Astrocyte (in vitro differentiated cells and primary cell): ENCODE measurements at places on chromosomes 3 and 15.
A peak's percentile ranks its signal among the peaks of the same experiment; 100 is the strongest.

DNA sequence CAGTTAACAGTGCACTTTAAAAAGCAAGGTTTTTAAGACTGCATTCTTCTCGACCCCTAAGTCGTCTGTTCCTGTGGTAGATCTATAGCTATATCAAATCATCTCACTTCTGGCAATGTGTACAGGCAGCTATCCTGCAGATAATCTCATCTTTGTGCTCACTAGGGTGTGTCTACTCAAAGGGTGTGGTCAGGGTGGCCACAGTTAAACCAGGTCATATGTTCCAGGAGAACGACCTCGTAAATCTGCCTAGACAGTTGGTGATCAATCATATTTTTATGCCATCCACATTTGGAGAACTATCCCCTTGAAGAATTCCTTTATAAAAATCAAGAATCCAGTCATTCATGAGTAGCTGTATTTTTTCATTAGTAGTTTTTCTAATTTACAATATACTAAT lies 3.0 kb downstream of the VEPH1 start:
- no peaks in the 10 kb centered on the region for H3K27me3 ChIP-seq
- no peak overlapping the region for H3K27ac ChIP-seq
- H3K4me1 ChIP-seq = peaks cover 21% of the 10 kb centered on the region
- H3K36me3 ChIP-seq = peaks cover 8% of the 10 kb centered on the region

DNA sequence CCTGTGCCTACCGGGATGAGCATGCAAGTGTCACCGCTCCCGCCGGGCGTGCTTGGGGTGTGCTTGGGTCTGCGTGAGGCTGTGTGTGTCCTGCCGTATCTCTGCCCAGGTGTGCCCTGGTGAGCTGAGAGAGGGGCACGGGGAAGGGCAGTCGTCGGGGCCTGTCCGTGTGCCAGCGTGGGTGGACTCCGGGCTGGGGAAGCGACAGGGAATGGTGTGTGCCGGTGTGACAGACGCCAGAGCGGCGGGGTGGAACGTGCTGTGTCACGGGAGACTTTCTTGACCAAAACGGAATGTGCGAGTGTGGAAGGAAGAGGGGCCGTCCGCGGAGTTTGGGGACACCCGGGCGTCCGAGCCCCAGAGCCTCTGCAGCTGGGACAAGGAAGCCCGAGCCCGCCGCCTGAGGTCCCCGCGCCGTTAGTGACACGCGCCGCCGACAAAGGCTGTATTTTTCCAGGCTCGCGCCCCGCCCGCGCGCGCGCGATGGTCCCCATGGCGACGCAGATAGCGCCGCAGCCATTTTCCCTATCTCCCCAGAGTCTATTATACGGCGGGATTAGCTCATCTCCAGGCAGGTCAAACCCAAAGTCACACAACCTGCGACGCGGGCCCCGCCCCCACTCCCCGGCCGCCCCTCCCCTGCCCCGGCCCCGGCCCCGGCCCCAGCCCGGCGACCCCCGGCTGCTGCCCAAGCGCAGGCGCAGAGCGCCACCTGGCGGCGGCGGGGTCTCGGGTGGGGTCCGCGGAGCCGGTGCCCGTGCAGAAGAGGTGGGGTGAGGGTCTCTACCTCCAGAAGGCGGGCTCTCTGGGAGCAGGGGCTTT lies 4.5 kb upstream of the GATA2 start:
- peaks cover 5% of the 10 kb centered on the region for H3K4me1 ChIP-seq
- H3K27ac ChIP-seq = no peak overlapping the region
- no peak for DNase-seq
- H3K4me3 ChIP-seq = peak overlapping the region; percentile 57
- H3K36me3 ChIP-seq = no peaks in the 10 kb centered on the region
- peaks cover 59% of the 10 kb centered on the region for H3K27me3 ChIP-seq

- no peak overlapping the region for H3K4me3 ChIP-seq
- H3K36me3 ChIP-seq = no peaks in the 10 kb centered on the region
- H3K27ac ChIP-seq = no peak overlapping the region
- no peak for DNase-seq
- peaks cover 26% of the 10 kb centered on the region for H3K4me1 ChIP-seq
Observed at GRCh38 chr15:98775498-98776230, 127.3 kb downstream of the IGF1R start.

DNA sequence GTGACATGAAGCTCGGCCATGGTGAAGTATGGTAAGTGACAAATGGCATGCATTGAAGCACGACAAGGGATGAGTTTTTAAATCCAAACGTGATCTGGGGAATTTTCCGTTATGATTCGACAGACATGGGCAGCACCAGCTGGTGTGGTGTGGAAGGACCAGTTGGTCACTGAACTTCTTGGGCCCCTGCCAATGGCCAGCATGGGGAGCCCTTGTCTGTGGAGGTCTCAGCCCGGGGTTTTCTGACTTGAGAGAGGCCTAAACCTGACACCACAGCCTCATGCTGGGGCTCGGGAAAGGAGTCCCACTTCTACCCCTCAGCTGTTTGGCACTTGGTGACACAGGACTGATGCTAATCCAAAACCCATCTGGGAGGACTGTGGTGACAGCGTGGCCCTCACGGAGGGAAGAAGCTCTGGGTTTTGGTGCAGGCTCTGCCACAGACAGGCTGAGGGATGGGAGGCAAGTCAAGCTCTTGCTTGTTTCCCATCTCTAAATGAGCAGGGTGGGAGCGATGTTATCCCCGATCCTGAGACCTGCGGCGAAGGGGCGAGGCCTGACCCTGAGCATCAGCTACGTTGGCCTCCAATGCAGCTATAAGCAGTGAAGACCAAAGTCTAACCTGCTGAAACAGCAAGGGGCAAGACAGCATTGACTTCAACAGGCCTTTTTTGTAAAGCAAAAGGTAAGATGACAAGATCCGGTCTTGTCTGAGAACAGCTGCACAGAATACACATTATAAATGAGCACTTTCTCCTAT lies 69.5 kb downstream of the ATP1B3 start:
- H3K4me1 ChIP-seq = no peaks in the 10 kb centered on the region
- no peaks in the 10 kb centered on the region for H3K36me3 ChIP-seq

DNA sequence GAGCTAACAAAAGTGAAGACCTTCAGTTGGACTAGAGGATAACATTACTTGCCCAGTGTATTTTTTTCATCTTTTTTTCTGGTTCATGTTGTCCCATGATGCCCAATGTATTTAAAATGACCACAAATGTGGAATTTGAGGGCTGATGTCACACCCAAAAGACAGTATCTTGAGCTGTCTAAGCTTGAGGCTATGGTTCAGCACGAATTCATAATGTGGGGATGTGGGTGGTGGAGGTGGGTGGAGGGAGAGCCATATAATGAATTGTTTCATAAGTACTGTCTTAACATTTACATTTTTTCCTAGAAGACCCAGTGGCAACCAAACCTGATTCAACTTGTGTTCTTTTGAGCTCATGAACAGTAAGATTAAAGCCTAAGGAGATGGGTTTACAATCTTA lies 37.5 kb downstream of the CHAC1 start:
- H3K4me1 ChIP-seq = peaks cover 3% of the 10 kb centered on the region
- no peak overlapping the region for H3K27ac ChIP-seq
- DNase-seq = no peak
- peaks cover 45% of the 10 kb centered on the region for H3K36me3 ChIP-seq
- no peaks in the 10 kb centered on the region for H3K27me3 ChIP-seq
